Hematopoietic multipotent progenitor cell treated with erythropoietin and hydrocortisone succinate and interleukin-3 and kit ligand, for 6 days (in vitro differentiated cells): ENCODE measurements at places on chromosomes 13 and 19.

GRCh38 chr19:1248786-1249297 is 459 bp downstream of the MIDN start:
- DNase-seq = peak; percentile 75

DNA sequence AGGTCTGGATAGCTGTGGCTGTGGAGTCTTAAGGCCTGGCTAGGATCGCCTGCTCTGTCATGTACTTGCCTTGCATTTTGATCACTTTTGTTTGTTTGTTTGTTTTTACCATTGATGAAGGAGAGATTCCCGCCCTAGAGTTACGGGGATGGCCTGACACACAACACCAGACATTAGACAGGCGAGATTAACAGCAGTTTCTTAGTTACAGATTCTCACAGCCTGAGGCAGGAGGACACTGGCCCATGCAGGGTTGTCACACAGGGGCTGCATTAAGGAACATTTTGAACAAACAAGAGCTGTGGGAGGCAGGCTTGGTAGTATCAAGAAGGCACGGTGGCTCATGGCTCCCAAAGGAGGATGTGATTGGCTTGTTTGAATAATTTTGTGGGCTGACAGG is 291.8 kb downstream of the HS6ST3 start:
- no peak for DNase-seq

DNA sequence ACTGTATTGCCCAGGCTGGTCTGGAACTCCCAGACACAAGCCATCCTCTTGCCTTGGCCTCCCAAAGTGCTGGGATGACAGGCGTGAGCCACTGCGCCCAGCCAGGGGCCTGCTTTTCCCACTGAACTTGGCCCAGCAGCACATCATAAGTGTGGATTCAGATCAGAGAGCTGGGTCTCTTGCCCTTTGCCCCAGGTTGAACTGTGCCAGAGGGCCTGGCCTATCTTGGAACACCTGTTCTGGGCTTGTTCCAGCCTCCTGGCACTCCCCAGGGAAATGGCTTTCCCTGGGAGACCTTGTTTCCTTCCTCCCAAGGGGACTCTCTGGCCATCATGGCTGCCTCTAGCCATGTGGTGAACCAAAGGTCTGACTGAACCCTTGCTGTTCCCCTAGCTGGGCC is 3.4 kb downstream of the CC2D1A start:
- DNase-seq = no peak

GRCh38 chr13:40629678-40630384 is 36.6 kb downstream of the FOXO1 start:
- peak; percentile 7 for DNase-seq

- no peak for DNase-seq
Measured at GRCh38 chr19:2579678-2580280, 103.9 kb downstream of the GADD45B start.

DNA sequence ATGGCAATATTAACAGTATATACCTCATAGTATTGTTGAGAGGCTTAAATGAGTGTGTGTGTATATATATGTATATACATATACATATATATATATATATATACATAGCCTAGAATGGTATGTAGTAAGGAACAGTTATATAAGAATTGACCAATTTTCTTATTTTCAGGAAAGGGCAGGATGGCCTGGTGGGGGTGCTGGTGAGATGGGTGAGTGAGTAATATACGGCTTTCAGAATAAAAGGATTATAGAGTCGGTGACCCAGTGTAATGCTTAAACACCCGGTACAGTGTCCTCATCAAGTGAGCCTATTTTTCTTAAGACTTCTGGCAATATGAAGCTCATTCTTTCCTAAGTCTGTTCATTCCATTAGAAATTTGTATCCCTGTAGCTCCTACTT is 11.7 kb upstream of the FAM216B start:
- no peak for DNase-seq

DNA sequence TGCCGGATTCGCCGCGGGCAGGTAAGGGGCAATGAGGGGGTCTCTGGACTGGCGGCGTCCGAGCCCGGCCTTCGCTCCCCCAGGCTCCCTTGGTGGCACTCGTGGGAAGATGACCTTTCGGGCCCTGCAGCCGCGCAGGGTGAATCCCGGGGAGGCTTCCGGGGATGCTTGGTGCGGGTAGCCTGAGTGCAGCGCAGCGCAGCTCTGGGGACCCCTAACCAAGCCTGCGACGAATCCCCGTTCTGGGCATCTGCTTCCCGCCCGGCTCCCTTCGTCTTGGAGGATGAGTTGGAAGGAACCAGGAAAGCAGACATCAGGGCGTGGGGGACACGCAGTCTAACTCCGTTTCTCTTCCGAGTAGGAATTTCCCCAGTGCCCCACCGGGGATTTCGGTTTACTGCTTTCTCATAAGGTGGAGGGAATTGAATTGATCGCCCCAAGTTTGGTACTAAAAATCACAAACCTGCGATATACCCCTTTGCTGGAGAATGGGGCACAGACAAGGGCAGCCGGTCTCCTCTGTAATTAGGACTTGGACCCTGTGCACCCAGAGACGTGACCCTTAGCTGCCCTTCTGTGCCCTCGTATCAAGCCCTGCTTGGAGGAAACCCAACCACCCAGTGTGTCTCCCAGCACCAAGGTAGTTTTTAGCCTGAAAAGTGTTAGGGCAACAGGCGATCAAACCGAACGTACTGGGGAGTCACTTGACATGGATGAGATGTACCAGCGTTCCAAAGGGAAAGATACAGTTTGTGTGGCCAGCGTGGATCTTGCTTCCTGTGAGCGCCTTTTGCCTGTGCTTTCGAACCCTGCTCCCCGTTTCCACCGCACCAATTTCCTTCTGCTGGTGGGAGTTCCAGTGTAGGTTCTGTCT is 1.0 kb downstream of the GPC5 start:
- no peak for DNase-seq

DNA sequence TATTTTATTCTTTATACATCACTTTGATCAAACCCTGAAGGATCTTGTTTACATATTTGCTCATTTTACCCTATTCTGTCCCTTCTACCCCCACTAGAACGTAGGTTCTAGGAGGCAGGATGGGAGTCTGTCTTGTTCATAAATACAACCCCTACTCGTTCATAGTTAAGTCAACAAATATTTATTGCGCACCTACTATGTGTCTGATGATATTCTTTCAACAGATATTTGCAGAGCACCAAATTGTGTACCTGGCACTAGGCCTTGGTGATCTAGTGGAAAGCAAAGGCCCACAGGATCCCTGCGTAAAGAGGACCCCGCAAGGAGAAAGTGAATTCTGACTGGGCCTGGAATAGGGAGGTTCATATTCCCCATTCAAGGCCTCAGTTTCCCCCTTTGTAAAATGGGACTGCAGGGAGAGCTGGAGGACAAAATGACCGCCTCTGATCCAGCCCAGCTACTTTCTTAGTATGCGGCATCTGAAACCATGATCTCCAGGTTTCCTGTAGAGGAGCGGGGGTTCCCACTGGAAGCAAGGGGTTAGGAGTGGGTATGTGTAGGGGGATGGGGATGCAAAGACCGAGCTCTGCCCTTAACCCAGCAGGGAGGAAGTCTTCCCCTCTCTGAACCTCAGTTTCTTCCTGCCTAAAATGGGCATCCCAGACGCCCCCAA is 534 bp upstream of the GEMIN7 start:
- no peak for DNase-seq

- DNase-seq = no peak
Measured at GRCh38 chr13:94122300-94122915, 357.1 kb downstream of the DCT start.

GRCh38 chr13:85093808-85094207 is 705.4 kb downstream of the SLITRK6 start:
- DNase-seq = no peak

GRCh38 chr13:46756977-46757376 is 40.0 kb downstream of the ESD start:
- peak; percentile 31 for DNase-seq

DNA sequence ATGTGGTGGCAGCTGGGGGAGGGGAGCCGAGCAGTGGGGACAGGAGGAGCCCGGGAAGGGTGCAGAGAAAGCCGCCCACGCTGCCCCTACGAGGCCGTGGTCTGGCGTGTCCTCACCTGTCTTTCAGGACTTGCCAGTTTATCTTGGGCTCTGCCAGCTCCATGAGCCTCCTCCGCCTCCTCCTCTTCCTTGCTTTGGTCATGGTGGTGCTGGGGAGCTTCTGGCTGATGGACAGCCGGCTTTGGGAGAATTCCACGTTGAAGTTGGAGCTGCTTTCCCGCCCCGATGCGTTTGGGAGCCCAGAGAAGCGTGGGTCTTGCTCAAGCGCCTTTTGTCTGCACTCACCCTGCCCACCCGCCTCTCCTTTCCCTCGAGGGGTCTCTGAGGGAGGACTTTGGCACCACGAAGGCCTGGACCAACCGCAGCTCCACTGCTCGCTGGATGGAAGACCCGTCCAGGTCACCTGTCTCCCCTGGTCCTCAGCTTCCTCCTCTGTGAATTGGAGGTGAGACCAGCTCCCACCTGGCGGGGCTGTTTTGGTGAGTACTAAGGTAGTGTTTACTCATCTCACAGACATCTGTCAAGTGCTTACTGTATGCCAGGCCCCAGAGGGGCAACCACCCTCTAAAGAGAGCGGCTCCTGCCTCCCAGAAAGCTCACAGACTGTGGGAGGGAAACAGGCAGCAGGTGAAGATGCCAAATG is 29.7 kb upstream of the MIER2 start:
- DNase-seq = no peak

GRCh38 chr19:38952395-38953165 is 21.8 kb downstream of the MRPS12 start:
- DNase-seq = peak; percentile 87

GRCh38 chr19:5738423-5738822 is 18.0 kb downstream of the CATSPERD start:
- DNase-seq = no peak

- DNase-seq = no peak
Measured at GRCh38 chr13:49256841-49257240, 9.1 kb downstream of the CDADC1 start.

GRCh38 chr19:41366089-41366488 is 2.1 kb upstream of the B9D2 start:
- peak; percentile 79 for DNase-seq

- DNase-seq = peak; percentile 56
Measured at GRCh38 chr13:112066624-112067004, 335 bp upstream of the SOX1 start.
